ENCODE measurements at places on chromosomes 12 and 14.

DNA sequence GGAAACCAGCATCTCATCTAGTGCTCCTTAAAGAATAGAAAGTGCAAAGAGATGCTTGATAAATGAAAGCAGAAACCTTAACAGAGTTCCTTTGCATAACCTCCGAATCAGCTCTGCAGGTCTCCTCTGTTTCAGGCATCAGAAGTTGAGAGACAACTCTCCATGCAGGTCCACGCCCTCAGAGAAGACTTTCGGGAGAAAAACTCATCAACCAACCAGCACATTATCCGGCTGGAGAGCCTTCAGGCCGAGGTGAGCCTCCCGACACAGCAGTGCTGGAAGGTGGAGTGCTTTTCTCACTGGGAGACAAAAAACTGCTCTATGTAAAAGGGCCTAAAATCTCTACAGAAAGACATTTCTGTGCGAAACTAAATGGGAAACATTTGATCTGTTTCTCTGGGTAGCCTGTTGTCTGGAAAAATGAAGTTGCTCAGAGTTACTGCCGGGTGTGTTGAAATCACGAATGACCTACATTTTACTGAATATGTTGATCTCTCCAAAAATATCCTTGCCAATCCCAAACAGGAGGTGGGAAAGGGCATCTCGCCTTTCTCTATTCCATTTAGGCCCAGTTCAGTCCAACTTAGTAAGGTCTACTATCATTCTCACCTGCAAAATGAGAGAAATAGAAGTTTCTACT is 54.9 kb downstream of the RAB35 start:
- no peak for DNase-seq

DNA sequence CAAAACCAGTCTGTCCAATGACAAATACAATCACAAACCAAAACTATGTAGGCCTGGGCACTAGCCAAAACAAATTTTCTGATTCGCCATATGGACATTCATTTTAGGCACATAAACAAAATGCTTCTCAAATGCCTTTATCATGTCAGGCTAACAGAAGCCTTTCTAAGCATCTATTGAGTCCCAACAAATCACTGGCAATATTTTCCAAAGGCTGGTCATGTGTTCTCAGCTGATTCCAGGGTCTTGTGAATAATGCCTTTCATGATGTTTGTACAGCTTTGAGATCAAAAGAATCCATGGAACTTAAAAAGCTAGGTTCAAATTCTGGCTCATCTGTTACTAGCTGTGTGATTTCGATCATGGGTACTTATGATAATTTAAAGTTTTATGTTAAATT is 16.1 kb downstream of the FSCB start:
- no peak for DNase-seq

- no peak for DNase-seq
Measured at GRCh38 chr12:113241191-113242025, 20.1 kb downstream of the TPCN1 start.

GRCh38 chr12:23860019-23860418 is 89.5 kb downstream of the SOX5 start:
- DNase-seq, result no peak

GRCh38 chr12:47192051-47192450 is 112.3 kb upstream of the AMIGO2 start:
- no peak for DNase-seq

GRCh38 chr12:93712200-93712599 is 35.0 kb downstream of the CRADD start:
- no peak for DNase-seq

DNA sequence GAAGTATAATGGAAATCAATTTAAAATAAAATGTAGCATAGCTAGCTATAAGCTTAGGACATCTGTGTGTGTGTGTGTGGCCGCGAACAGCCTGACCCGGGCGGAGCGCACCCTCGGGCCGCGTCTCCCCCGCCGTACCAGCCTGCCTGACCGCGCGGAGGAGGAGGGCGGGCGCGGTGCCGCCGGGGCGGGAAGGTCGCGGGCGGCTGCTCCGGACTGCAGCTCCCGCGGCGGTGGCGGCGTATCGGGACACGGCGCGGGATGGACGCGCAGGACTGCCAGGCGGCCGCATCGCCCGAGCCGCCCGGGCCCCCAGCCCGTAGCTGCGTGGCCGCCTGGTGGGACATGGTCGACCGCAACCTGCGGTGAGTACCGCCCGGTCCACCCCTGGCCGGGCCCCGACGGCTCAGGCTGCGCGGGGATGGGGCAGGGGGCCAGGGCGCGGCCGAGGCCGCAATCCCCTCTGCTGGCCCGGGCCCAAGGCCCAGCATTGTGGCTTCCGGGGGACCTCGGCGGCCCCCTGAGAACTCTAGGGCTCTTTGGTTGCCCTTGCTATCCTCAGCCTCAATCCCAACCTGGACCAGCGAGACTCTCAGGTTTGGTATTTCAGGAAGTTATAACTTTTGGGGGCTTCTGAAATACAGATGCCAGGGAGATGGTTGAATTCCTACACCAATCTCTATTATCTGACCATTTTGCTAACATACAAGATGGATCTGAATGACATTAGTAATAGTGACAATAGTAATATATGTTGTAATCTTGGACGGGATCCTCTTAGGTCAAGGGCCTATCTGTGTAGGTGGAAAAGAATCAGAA is at the start of gene ABHD12B:
Gene ABHD12B, plus strand, starts transcription at position 140 of the 819 bp plus-strand sequence. Its CDS starts 122 bp downstream, at position 262.
- no peak for DNase-seq

DNA sequence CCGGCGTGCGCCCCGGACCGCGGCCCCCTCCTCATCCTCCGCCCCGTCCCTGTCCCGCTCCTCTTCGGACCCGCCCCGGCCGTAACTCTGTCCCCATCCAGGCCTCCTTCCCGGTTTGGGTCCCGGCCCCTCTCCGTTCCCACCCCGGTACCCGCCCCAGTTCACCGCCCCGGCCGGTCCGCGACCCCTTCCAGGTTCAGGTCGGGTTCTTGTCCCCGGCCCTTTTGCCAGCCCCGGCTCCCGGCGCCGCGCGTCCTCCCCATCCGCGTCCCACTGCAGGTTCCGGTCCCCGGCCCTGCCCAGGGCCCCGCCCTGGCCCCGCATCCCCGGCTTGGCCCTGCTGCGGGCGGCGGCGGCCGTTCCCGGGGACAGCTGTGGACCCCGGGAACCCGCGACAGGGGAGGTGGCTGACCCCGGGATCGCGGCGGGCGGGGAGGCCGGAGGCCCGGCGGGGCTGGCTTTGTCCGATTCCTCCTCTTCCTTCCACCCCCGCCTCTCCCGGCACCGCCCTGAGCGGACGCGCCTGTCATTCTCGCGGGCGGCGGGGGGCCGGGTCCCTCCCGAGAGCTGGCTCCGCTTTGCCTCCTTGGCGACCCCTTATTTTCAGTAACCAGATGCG is 601 bp downstream of the KLC1 start:
- peak; percentile 24 for DNase-seq

DNA sequence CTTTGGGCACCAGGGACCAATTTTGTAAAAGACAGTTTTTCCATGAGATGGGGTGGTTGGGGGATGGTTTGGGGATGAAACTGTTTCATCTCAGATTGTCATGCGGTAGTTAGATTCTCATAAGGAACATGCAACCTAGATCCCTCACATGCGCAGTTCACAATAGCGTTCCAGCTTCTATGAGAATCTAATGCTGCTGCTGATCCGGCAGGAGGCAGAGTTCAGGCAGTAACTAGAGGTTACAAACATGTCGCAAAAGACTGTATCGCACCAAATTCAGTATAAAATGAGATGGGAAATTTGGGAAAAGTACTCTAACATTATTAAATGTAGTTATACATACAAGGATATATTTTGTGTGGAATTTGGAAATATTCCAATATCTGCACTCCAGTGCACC is 213.2 kb upstream of the LRFN5 start:
- DNase-seq, result no peak

DNA sequence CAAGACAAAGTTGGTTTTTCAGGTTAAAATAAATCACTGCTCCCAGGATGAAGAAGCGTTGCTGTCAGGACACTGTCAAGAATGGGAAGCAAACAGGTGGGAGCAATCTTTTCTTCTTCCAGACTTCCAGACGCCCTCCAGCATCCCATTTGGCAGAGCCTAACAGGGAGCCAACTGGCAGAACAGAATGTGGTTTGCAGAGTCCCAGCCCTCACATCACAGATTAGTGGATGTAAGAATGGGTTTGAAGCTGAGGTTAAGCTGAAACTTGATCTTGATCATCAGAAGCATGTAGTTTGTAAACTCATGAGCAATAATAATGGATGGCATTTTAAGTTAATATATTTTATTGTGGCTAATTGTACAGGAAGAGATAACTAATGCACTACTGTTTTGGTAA is 636.4 kb downstream of the SLC6A15 start:
- DNase-seq, result no peak

GRCh38 chr12:5200278-5201087 is 156.8 kb downstream of the KCNA5 start:
- DNase-seq, result no peak

DNA sequence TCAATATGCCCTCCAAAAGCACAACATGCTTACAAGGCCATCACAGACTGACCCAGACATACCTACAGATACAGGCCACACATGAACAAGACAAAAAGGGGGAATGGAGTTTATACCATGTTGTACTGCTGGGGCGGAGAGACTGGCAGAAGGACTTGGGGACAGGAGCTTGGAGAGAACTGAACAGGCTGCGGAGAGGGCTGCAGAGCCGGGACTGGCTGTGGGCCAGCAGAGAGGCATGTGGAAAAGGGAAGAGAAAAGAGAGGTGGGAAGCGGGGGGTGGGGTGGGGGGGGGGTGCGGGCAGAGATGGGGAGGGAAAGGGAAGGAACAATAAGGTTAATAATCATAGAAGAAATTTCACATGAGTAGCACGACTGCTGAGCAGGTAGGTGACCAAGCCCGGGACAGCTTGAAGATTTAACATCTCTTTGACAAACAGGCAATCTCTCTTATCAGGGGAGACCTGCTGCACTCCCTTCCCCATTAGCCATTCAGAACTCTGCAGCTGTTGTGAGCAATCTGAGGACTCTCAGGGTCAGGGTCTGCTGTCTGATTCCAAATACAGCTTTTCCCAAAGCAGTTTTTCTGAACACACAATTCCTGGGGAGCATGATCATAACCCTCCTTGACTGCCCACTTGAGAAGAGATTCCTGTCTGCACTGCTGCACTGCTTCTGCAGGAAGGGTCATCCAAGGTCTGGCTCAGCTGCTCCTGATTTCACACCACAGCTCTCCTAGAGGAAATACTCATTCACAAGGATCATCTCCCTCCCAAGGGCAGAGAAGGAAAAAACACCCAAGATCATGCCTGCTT is 21.6 kb upstream of the STAC3 start:
- no peak for DNase-seq

GRCh38 chr12:117151403-117152031 is 38.8 kb downstream of the FBXO21 start:
- DNase-seq, result no peak

GRCh38 chr12:77625441-77625840 is 205.3 kb upstream of the NAV3 start:
- no peak for DNase-seq

DNA sequence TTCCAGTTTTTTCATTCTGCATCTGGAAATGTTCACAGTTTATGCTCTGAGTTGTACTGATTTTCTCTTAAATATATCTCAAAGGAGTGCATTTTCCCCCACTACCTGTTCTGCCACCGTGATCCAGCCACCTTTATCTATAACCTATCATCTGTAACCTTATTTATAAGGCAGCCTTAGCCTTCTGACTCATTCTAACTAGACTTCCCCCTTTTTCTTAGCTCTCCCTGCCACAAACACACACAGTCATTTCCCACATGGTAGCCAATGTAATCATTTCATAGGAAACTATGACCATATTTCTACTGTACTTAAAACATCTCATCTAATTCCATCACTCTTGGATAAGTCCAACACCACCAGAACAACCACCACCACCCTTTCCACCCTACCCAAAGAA is 10.8 kb upstream of the GYS2 start:
- no peak for DNase-seq

GRCh38 chr14:96203635-96204034 is 1.0 kb upstream of the BDKRB2 start:
- DNase-seq, result no peak

Measured in caudate nucleus (tissue), 63 donors.